K562 (cell line): ENCODE measurements at places on chromosomes 12 and 14.

DNA sequence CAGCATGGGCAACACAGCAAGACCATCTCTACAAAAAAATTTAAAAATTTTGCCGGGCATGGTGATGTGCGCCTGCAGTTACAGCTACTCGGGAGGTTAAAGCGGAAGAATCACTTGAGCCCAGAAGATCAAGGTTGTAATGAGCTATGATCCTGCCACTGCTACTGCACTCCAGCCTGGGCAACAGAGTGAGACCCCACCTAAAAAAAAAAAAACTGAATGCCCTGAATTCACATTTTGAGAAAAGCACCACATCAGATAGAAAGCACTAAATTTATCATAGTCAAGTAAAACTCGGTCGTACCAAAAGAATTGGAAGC is 24.1 kb upstream of the AP4S1 start:
- no peaks in the 10 kb centered on the region for H3K4me1 ChIP-seq
- H3K4me3 ChIP-seq, result no peak overlapping the region
- peaks cover 34% of the 10 kb centered on the region; the same call in 2 of the 3 replicates for H3K36me3 ChIP-seq
- DNase-seq, result no peak

- no peaks in the 10 kb centered on the region for H3K36me3 ChIP-seq
- no peak overlapping the region for H3K27ac ChIP-seq
- peaks cover 4% of the 10 kb centered on the region; the same call in 2 of the 3 replicates for H3K27me3 ChIP-seq
Observed at GRCh38 chr14:99733211-99733539, 49.1 kb downstream of the CYP46A1 start.

DNA sequence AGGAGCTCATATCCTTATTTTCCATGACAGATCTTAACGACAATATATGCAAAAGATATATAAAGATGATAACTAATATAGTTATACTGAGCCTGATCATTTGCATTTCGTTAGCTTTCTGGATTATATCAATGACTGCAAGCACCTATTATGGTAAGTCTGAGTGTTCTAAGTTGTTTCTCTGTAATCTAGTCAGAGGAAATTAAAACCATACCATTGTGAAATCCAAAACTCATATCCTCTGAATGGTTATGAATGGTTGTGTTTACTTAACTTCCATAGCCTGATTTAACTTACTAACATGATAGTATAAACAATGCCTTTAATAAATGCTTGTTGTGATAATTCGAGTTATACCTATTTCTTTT is 760 bp downstream of the TMEM19 start:
- no peaks in the 10 kb centered on the region for H3K27me3 ChIP-seq
- H3K27ac ChIP-seq, result peak overlapping the region; percentile 85; the same call in 2 of the 3 replicates
- H3K36me3 ChIP-seq, result 0 out of 3 replicates have a peak, but pooled peaks cover 3% of the 10 kb centered on the region
- peak overlapping the region; percentile 65 for H3K4me3 ChIP-seq

DNA sequence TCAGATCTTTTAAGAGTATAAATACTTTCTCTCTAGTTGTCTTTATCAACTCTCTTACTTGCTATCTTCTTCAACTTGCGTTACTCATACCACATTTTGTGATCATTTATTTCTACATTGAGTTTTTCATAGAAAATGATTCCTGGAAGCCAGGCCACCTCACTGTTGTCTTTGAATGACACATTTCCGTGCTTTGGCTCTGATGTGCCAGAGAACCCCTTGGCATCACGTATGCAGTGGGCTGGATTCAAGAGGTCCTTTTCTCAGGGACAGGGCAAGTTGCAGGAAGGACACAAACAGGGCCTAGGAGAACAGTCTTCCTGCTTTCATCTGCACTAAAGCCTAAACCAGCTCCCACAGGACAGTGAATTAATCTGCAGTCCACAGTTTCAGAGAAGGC is 70.3 kb upstream of the PYGL start:
- H3K27me3 ChIP-seq, result no peaks in the 10 kb centered on the region; the same call in 2 of the 3 replicates
- no peak for DNase-seq
- H3K4me3 ChIP-seq, result no peak overlapping the region
- no peaks in the 10 kb centered on the region for H3K4me1 ChIP-seq
- H3K36me3 ChIP-seq, result no peaks in the 10 kb centered on the region

DNA sequence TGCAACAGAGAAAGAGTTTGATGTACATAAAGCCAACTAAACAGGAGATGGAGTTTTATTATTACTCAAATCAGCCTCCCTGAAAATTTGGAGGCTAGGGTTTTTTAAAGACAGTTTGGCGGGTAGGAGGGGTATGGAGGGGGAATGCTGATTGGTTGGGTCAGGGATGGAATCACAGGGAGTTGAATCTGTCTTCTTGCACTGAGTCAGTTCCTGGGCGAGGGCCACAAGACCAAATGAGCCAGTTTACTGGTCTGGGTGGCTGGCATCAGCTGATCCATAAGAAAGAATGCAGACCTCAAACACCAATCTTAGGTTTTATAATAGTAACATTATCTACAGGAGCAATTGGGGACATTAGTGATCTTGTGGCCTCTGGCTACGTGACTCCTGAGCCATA is 64.9 kb downstream of the RIN3 start:
- H3K36me3 ChIP-seq, result no peaks in the 10 kb centered on the region
- H3K4me1 ChIP-seq, result no peaks in the 10 kb centered on the region; the same call in 1 of the 2 replicates
- no peak for DNase-seq
- no peak overlapping the region for H3K4me3 ChIP-seq
- no peak overlapping the region for H3K27ac ChIP-seq
